ENCODE measurements at places on chromosomes 6 and 20.

GRCh38 chr6:108312605-108313004 lies 17.8 kb downstream of the AFG1L start:
- no peak for DNase-seq

- no peak for DNase-seq
Observed at GRCh38 chr6:142725024-142725770, 219.8 kb downstream of the HIVEP2 start.

- no peak for DNase-seq
Observed at GRCh38 chr6:4942673-4943009, 61.2 kb downstream of the RPP40 start.

- no peak for DNase-seq
Observed at GRCh38 chr20:46312075-46312944, 4.0 kb upstream of the CDH22 start.

GRCh38 chr6:148934539-148934938 lies 187.7 kb downstream of the UST start:
- DNase-seq, result no peak

DNA sequence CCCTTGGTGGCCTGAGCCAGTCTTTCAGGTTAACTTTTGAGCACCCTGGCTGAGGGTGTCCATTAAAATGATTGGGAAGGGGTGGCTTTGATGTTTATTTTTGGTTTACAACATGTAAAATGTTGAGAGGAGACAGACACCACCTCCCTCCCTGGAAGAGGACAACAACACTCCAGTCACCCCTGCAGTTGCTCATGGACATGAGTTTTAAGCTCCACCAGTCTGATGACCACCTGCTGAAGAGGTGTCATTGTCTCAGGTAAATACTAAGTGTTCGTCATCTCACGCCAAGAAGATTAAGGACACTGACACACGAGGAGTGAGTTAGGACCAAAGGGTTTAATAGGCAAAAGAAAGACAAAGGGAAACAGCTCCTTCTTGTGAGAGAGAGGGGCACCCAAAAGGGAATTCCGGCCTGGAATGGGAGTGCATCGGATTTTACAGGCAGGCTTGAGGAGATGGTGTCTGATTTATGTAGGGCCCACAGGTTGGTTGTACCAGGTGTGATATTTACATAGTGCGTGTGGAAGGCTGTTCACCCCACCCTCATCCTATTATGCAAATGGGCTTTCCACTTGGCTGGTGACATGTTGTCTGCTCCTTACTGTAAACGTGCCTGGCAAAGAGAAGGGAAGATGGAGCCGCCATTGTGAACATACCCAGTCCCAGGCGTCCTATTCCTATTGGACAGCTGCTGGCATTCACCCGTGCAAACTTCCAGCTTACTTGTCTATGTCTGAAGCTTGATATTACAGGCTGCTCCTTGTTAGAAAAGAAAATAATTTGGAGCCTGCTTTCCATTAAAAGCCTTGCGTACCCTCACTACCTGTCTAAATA lies 6.6 kb downstream of the HLA-B start:
- no peak for DNase-seq

GRCh38 chr6:80029470-80029869 lies 25.0 kb downstream of the TTK start:
- DNase-seq, result no peak

DNA sequence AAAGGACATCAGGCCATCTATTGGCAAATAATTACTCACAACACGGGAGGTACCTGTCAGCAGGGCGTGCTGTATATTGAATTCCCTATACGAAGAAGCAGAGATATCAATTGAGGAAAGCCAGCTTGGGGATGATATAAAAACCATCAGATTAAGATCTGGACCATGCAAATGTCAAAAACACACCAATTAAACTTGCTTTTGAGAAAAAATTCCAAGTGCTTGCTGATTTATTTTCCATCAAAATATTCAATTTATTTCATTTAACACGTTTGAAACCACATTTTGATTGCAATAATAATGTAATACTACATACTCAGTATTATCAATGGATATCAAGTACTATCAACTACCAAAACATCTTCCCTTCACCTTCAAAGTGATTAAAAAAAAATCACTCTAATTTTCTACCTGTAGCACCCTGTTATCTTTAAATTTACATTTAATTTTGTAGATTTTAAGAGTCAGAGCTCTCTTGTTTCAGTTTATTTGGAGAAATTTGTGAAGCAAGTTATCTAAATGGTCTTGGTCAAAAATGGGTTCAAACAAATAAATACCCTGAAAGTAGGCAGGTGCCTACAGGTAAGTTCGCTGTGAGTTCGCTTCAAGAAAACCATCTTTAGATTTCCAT lies 6.8 kb upstream of the TBX18 start:
- no peak for DNase-seq

DNA sequence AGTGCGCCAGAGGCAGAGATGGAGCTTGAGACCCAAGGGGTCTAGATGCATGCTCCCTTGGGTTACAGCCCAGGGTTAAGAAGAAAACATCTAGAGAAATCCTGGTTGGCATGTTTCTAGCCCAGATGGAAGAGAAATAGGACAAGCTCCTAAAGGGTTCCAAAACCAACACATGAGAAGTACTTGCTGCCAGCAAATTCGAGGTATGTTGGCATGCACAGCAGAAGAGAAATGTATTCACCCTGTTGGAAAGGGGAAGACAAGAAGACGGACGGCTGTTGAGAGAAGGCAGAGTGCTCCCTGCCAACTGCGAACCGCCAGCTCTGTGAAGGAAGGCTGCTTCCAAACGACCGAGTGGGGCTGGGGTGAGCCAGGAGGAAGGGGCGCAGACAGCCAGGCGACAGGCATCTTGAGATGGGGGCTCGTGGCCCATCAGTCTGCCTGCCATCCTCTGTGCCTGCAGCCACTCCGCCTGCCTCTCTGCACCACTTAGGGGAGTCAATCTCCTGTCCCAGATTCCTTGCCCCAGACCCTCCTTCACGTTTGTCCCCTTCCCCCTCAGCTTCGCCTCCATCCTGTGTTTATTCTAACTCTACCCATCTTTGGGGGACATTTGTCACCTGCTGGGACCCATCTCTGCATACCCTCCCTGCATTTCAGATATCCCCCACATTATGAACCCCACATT lies 249.2 kb downstream of the CDC5L start:
- no peak for DNase-seq

- DNase-seq, result no peak
Observed at GRCh38 chr6:135018052-135018451, 36.6 kb downstream of the HBS1L start.

GRCh38 chr20:62961310-62961783 lies 8.8 kb downstream of the SLC17A9 start:
- DNase-seq, result no peak

DNA sequence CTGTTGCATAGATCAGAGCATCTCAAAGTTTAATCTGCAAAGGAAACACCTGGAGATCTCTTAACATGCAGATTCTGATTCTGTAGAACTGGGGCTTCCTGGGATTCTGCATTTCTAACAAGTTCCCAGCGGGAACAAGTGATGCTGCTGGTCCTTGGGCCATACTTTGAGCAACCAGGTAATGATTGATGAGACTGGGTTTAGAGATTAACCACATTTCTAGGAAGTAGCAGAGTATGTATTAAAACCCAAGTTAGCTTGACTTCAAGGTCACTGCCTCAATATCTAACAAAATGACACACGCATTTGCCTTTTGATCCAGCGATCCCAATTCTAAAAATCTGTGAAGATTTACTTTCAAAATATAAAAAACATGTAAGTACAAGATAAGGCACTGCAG lies 83.0 kb upstream of the DTNBP1 start:
- DNase-seq, result no peak

DNA sequence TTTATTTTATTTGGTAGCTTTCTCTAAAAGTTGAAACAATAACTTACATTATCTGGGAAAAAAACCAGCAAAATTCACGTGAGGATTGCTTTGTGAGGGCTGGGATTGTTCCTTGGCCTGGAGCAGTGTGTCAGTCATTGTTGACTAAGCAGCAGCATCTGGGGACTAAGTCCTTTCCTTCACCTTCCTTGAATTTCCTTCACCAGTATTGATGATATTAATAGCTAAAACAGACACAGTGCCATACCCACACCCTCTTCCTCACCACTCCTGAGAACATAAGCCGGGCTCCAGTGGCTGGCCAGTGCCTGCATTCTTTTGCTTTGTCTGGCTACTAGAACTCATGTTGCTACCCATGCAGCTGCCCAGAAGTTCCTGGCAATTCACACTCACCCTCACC lies 23.7 kb downstream of the PLCB1 start:
- no peak for DNase-seq

GRCh38 chr6:20918868-20919267 lies 384.6 kb downstream of the CDKAL1 start:
- no peak for DNase-seq

DNA sequence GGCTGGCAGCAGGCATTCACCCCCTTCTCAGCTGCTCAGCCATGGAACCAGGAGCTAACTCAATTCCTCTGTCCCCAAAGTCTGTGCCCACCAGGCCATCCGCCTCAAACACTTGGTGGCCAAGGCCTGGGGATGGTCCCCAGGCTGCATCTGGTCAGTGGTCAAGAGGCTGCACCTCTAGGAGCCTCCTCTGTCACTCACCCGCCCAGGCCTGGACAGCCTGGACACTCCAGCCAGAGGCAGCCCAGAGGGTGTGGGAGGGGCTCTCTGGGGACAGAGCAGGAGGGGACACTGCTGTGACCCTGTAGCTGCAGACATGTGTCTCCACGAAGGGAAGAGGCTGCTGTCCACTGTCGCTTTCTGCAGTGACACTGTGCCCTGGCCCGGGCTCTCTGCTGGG lies 416.6 kb upstream of the SULF2 start:
- DNase-seq, result no peak

DNA sequence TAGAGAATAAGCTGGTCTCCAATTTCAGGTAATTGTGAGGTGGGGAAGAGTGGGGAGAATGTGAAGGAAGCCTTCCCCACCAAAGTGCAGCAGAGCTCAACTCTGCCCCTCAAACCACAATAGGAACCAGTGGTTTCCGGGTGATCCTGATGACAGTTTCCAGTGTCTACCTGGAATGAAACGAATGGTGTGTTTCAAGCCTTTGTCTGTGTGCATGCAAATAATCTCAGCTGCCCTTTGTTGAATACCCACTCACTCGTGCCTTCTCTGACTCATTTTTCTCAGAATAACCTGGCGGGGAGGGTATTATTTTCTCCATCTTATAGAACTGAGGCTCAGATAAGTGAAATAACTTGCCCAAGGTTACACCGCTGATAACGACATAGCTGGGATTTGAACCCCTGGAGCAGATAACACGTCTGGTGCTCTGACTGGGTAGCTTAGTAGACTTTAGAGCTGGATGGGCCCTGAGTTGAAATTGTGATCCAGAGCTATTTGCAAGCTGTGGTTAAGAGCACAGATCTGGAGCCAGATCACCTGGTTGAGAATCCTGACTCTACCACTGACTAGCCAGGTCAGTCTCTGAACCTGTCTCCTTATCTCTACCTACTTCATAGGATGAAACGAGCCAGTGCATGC lies 85.1 kb downstream of the EYA2 start:
- DNase-seq, result no peak

DNA sequence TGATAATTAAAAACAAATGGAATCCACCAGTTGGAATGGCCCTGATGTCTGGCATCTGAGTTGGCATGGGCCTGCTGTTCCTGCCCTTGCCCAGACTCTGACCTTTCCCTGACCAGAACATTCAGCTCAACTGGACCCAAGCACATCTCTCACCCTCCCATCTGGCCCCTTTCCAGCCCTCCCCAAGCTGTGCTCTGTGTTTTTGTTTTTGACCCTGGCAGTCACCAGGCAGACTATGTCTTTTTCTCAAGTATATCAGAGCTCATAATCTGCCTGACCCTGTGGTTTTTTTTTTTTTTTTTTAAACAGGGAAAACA lies 117.6 kb downstream of the TRDN start:
- DNase-seq, result no peak

DNA sequence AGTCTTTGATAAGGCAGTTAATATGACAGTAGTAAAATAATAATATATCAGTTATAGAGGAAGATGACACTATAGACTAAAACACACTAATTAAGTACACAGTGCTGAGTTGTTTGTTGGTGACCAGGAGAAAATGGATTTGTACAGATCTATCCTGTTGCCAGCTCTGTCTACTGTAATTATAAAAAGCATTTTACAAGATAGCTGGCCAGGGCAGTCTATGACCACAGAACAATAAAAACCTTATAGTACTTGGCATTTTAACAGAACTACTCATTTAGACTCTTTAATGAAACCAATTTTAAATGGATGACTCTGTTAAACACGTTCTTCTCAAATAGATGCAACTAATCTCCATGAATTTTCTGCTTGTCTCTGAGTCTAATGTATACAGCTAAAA lies 367.5 kb downstream of the BTBD9 start:
- DNase-seq, result no peak

- DNase-seq, result no peak
Observed at GRCh38 chr6:24469811-24470210, 19.6 kb downstream of the GPLD1 start.

DNA sequence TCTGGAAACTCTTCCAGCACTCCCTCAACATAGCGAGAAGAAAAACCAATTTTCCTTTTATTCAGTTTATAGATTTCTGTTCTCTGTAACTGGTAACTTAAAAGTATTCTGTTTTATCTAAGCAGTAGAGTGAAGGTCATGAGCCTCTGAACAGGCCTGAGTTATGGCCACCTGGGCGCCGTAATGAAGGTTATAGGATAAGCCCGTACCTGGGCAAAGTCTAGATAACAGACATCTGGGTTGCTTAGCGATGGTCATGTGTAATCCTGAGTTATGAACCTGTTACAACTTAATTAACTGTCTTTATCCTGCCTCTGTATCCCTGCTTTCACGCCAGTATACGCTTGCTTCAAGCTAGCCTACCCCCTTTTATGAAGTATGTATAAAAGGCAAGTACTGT lies 13.0 kb upstream of the FAM217A start:
- no peak for DNase-seq

DNA sequence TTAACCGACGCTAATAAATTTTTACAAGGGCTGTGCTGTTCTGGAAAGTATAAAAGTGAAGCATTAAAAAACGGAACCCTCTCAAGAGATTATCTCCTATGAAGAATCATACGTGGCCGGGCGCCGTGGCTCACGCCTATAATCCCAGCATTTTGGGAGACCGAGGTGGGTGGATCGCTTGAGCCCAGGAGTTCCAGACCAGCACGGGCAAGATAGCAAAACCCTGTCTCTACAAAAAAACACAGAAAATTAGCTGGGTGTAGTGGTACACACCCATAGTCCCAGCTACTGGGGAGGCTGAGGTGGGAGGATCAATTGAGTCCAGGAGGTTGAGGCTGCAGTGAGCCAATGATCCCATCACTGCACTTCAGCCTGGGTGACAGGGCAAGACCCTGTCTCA lies 83.4 kb downstream of the GMPR start:
- no peak for DNase-seq

DNA sequence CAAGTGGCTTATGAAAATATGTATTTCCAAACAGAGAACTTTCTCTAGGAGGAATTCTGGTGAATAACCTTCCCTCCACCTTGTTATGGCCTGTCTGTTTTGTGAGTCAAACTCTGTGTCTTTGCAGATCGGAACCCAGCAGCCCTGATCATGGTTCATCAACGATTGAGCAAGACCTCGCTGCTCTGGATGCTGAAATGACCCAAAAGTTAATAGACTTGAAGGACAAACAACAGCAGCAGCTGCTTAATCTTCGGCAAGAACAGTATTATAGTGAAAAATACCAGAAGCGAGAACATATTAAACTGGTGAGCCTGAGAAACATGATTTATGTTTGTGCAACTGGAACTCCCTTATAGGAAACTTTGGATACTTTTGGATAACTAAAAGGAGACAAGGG lies 294.5 kb upstream of the PLCB4 start:
- DNase-seq, result no peak

Data from HuH-7.5 (cell line).